ENCODE measurements at places on chromosomes 7 and 10.

- DNase-seq = no peak
Observed at GRCh38 chr10:8282340-8282739, 227.9 kb downstream of the GATA3 start.

DNA sequence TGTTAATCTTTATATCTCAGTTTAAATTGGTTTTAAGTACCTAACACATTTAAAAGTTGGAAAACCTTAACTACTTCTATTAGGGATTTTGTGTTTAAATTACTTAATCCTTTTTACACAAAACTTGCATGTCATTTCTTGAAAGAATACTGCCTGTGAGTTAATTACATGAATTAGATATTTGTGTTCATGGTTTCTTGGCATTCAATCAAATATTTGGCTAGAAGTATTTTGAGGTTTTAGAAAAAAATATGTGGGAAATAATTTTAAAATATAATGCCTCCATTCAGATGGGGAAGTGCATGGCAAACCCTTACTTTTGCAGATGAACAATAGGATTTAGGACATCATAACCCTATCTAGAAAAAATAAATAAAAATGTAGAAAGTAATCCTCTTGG lies 186.5 kb upstream of the SEMA3E start:
- DNase-seq = no peak

- no peak for DNase-seq
Observed at GRCh38 chr10:44517635-44518034, 132.7 kb upstream of the CXCL12 start.

GRCh38 chr7:120030876-120031275 lies 242.1 kb upstream of the KCND2 start:
- no peak for DNase-seq

DNA sequence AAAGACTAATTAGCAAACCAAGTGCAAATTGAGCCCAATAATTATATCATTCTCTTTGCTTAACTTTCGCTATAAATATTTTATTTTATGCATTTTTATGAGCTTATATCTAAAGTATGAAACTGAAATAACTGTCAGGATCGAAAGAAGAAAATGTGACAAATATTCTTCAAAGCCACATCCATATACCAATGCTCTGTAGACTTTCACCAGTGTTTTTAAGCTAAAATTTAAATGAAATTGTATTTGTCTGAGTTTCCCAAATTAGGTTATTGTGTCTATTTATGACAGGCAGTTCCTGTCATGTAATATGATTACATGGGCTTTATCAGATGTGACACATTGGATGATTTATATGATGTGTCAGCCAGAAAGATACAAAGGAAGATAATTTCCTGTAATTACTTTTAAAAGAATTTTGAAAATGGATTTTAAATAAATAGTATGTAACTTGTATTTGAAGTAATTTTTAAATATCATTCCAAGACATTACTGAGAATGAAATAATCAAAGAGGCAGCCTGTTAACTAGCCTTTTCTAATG lies 317.9 kb upstream of the KLF6 start:
- no peak for DNase-seq

Data from stimulated activated CD4-positive, alpha-beta T cell treated with anti-CD3 and anti-CD28 coated beads, Interleukin-15, amount 100 ng/mL, for 48 hours (primary cell).